Stimulated activated CD4-positive, alpha-beta T cell treated with anti-CD3 and anti-CD28 coated beads, Interleukin-15, amount 100 ng/mL, for 1 hour (primary cell): ENCODE measurements at places on chromosomes 12 and 14.

DNA sequence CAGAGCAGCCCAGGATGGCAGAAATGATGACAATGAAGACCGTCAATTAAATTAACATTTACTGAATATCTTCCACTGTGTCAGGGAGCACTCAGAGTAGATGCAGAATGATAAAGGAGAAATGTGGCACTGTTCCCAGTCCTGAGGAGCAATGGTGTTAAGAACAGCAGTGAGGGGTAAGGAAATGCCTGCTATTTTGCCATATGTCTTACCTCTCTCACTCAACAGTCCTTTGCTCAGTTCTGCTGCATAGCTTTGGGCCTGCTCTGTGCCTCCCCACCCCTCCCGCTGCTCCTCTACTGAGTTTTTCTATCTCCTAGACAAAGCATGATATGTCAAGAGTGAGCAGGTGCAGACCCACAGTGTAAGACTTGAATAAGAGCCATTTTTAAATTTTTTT is 318.8 kb downstream of the NAV3 start:
- no peak for DNase-seq

DNA sequence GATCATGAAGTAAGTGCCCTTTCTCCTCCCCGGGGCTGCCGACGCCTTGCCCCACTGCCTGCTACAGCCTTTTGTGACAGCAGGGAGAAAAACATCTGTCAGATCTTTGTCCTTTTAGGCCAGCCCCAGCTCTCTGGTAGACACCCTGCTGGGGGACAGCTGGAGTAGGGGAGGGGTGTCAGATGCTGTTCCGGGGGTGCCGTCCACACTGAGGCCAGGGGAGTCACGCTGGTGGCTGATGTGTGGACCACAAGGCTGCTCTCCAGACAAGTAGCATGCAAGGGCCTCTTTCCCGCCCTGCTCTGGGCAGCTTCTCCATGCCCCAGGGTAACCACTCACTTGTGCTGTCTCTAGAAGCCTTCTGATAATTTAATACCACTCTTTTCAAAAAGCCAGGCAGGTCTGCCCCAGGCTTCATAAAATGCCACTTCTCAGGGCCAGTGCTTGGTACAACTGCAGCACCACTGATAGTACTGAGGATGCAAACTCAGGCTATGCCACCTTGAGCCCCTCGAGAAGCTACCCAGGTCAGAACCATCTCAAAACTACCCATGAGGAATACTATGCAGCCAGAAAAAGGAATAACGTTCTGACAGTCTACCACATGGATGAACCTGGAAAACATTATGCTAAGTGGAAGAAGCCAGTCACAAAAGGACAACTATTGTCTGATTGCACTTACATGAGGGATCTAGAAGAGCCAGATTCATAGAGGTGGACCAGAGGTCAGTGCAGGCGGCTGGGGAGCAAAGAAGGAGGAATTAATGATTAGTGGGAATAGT is 66.0 kb upstream of the RIN3 start:
- DNase-seq: no peak

GRCh38 chr14:30193845-30194501 is 266.3 kb upstream of the PRKD1 start:
- DNase-seq: no peak

DNA sequence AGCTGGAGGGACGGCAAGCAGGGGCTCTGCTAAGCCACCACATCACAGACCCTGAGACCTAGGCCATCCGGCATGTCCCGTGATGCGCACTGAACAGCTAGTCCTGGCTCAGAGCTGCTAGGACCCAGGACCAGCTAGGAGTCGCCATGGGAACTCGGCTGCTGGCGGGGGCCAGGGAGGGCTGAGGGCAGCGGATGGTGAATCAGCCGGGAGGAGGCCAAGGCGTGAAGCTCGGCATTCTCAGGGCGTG is 5.1 kb downstream of the AHNAK2 start:
- DNase-seq: no peak

DNA sequence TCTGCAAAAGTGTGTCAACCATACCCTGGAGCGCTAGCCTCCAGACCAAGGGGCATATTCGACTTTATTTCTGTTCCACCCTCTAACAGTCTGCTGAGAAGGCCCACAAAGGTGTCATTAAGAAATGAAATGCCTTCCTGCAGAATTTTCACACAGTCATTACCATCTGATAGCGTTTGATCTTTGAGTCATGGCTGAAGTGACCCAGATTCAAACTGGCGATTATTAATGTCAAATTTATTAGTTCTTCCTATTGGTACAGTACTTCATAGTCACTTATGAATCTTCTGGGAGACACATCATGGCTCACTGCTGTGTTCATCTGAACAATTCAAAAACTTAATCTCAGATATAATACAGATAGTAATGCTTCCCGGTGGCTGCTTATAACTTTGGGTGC is 13.2 kb downstream of the PRICKLE1 start:
- DNase-seq: no peak

DNA sequence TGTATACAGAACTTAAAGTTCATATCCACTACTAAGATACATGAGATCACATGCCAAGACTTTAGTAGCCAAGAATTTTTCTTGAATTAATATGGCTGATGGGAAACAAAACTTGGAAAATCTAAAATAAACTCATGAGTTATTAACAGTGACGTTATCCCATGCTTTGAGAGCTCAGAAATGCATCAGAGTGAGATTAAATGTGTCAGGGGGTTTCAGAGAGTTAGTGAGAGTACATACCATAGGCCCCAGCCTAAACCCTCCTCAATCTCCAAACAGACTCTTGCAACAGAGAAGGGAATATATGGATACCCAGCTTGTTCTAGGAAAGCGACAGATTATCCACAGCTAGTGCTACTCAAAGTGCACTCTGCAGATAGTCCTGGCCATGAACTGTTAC is 19.3 kb downstream of the SLC35F4 start:
- DNase-seq: no peak

- DNase-seq: no peak
These were observed 20.0 kb upstream of the STAC3 start for GRCh38 chr12:57270966-57271470.

- no peak for DNase-seq
These were observed 72.7 kb downstream of the RIN3 start for GRCh38 chr14:92585981-92586937.

DNA sequence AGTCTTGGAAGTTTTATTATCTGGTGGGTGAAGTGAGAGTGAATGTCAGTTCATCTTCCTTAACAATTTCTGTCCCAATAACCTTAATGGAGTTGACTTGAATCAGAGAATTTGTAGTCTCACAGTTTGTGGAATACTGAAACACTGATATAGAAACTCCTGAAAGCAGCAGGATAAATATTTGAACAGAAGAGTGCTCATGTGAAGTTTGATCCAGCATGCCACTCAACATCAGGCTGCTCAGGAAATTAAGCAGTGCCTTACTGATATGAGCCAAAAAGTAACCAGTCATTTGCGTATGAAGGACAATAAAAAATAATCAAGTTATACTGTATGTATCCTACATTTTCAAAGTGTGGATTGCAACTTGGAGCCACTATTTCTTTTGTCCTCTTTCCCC is 15.7 kb downstream of the MUCL1 start:
- DNase-seq: no peak

DNA sequence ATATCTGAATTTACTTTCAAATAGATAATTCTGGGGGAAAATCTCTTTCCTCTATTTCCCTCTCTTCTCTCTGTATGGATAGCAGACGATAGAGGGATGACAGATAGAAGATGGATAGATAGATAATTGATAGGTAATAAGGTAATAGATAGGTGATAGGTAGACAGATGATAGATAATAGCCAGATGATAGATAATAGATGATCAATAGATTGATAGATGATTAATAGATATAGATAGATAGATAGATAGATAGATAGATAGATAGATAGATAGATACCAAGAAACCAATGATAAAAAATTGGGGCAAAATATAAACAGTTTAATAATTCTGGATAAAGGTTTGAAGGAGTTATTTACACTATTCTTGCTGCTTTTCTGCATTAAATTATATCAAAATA is 26.6 kb upstream of the RIMBP2 start:
- DNase-seq: no peak

GRCh38 chr12:6925239-6925539 is 2.6 kb upstream of the ATN1 start:
- no peak for DNase-seq

- DNase-seq: no peak
These were observed 91.9 kb downstream of the VRK1 start for GRCh38 chr14:96889091-96889490.

DNA sequence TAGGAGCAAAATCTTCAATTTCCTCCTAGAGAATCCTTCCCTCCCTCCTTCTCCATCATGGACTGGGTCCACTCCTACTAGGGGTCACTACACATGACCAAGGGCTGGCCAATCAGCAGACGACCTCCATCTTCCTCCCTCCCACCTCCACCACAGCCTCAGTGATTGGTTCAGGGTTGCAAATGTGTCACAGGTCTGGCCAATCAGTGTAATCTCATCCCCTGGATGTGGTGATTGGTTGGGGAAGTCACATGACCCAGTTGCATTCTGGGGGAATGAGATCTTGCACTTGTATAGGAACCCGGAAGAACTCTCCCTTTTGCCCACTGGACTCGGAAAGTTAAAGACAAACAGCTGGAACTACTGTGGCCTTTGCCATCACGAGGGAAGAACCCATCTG is 169.2 kb downstream of the PIWIL1 start:
- DNase-seq: no peak
